Fibroblast of villous mesenchyme (primary cell): ENCODE measurements at places on chromosomes 12 and 14. TPM values are rescaled to one million over a fixed set of nuclear protein-coding genes. Genes with fewer than 3 reads are reported as not detected.

USP44 gene
- total RNA-seq = 3.9 and 5.2 TPM in 2 replicates

DNA sequence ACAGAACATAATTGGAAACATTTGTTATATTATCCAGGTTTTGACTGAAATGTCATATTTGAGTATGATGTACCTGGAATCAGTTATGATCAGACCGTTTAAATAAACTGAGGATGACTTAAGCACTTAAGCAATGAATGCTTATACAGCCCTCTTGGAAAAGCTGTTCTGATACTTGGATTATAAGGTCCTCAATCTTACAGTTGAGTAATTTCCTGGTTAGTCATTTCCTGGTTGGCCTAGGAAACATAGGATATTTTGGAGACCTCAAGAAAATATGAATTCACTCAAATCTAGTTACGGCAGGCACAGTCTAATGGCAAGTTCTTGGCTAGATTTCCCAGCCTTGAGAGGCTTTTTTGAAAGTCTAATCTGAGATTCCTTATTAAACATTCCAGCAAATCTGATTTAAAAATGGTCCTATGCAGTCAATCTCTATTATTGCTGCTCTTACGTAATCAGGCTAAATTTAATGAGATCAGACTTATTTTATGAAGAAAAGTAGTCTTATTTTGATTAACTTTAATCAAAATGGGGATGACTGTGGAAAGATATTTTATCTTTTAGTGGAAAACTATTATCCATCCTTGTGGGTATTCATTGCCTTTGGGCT, 447.2 kb downstream of the SNAPC1 start:
- peak; percentile 71 for DNase-seq

DNA sequence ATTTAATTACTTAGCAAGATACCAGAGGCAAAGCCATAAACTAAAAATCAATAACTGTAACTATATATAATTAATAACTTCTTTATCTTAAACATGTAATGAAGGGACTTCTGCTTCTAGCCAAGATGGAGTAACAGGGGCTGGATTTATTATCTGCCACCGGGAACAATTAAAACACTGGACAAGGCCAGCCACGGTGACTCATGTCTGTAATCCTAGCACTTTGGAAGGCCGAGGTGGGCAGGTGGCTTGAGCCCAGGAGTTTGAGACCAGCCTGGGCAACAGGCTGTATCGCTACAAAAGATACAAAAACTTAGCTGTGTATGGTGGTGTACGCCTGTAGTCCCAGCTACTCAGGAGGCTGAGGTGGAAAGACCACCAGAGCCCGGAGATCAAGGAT, 113.6 kb downstream of the TAOK3 start:
- DNase-seq = peak; percentile 19

DNA sequence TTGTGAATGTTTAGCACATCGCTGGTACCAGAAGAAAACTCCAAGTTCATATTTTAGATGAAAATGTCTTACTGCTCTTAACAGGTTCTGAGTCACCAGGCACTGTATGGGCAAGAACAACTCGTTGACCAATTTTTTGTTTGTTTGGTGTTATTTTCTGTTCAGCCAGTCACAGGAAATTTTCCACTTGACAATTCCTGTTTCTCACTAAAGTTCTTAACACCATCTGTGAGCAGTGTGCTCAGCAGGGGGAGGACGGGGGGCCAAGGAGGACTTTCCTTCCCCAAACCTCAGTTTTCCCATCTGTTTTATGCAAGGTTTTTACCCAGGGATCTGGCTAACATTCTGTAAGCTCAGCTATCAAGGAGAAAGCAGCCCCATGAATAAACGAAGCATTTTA, 3.0 kb downstream of the NUAK1 start:
- DNase-seq = peak; percentile 78

DNA sequence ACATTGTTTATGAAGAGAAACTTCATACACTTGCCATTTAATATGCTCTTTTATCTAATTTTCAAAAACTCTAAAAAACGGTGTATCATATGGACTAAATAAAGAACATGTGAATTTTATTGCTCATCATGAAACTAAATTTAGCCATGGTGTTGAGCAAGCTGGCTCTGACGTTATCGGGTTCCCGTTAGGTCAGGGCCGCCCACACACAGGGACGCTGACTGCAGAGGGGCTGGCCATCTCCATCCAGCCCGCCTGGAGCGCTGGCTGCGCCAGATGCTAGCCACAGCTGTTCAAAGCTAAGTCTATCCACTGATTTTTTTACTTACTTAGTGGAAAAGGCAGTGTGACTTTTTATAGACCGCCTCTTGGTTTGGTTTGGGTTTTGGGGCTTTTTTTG, 36.5 kb upstream of the DYNC1H1 start:
- peak; percentile 98 for DNase-seq

- DNase-seq = peak; percentile 61
Observed at GRCh38 chr12:7241404-7242005, 52.0 kb downstream of the PEX5 start.

DNA sequence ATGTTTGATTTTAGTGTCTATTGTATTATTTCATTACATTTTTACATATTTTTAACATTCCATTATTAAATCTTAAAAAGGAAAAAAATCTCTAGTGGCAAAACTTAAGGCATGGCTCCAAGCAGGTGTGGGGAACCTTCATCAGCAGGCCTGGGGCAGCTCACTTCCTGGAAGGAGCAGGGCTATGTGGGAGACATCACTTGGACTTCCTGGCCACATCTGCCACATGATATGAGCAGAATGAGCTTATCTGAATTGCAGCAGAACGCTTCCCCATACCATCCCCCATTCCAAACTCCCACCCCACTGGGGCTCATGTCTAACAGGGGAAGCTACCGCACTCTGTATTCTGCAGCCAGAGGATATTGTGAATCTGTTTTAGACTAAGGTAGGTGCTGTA, 35.0 kb upstream of the KCNA1 start:
- DNase-seq = no peak

POP5 gene
- total RNA-seq = 35.8 and 40.6 TPM in 2 replicates

DNA sequence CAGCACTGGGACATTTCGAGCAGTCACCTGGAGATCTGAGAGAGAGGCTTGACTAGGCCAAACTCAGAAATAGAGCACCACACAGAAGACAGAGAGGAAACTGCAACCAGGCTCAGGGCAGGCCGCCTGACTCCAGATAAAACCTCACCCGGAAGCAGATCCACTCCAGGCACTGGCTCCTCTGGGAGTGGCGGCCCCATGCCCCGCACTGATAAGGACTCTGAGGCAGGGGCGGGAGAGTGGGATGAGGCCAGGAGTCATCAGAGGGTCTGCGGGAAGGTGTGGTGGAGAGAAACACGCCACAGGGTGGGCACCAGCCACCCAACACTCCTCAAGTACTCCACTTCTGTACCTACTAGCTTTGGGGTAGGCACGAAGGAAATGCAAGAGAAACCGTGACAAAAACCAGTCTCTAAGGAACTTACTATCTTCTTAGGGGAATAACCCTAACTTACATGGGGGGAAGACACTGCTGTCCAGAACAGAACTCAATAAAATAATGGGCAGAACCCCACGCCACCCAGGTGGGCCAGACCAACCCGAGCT, 71.3 kb downstream of the CHGA start:
- DNase-seq = no peak

DNA sequence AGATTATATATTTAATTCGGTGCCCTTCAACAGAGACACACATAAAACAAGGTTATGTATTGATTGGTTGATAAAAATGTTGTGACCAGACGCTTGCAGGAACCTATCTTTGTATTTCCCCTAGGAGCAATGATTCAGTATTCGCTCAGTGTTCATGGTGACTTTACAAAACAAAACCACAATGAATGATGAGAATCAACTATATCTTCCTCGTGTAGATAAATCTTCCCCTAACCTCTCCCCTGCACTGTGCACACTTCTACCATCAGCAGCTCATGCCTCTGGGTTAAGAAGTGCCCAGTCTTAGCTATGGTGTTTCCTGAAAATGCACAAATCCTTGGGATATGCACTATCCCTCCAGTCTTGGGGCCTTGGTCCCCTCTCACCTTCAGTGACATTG, 16.3 kb downstream of the RIN3 start:
- no peak for DNase-seq

DNA sequence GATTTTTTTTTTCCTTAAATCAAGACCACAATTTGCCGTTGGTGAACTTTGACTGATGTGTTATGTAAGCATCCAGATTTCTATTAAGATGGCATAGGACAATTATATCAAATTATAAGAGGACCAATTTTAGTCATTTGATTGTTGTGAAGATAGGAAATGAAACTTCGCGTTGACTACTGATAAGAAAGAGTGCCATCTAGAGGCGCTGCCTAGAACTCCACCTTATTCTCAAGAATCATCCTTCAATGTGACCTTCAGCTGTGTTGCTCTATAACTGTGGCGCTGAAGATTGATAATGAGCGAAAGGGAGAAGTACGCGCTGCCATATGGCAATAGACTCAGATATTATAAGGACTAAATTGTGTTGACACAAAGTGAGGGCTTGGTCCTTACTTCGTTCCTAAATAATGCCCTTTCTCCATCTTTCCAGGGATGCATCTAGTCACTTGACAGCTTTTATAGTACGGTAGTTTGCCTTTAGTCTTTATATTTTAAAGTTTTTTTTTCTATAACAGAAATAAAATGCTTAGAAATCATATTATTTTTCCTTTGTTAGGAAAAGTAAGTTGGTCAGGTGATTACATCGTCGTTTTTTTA, 350.8 kb upstream of the STXBP6 start:
- peak; percentile 32 for DNase-seq

GRCh38 chr14:63006531-63006930, 38.7 kb downstream of the KCNH5 start:
- DNase-seq = no peak

GRCh38 chr12:15756822-15757221, 32.4 kb downstream of the EPS8 start:
- DNase-seq = peak; percentile 34

GRCh38 chr12:107442326-107442987, 243.1 kb upstream of the PWP1 start:
- peak; percentile 11 for DNase-seq

DNA sequence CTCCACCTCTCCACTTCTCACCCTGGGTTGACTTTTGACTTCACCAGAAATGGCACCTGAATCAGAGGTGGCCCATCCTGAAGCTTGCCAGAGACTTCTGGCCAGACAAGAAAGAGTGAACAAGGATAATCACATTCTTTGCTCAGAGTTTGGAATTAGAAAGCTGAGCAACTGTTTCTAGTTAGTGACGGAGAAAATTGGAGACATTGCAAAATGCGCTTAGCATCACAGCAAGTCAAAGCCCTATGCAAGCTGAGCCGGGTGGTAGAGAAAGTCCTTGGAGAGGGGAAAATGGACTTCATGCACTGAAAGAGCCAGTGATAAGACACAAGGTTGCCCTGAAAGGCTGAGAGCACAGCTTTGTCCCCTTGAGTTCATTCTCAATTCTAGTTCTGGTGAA, 161.8 kb downstream of the PAH start:
- DNase-seq = no peak

TAS2R7 gene
- total RNA-seq = 0.32 TPM in 1 of 2 replicates, not detected in the other

SRRM4 gene
- total RNA-seq = not detected in 2 replicates

DNA sequence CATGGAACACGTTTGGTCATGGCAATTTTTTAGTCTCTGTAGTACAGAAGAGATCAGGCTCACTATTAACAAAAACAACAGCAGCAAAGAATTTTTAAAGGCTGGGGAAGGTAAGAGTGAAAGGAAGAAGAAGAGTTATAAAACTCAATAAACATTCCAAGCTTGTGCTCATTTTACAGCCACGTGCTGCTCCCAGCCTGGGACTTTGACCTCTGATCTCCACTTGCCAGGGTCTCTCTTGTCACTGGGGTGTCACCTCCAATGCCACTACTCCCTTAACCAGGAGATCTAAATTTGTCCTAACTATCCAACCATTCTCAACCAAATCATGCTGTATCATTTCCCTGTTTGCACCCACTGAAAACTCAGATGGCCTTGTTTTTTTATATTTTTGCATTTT, 605.1 kb downstream of the VRK1 start:
- no peak for DNase-seq

GRCh38 chr14:71175491-71175890, 268.2 kb downstream of the PCNX1 start:
- DNase-seq = no peak

FAM186B gene
- under 0.01 TPM in 2 replicates for total RNA-seq

TMEM179 gene
- total RNA-seq = under 0.01 TPM in 1 of 2 replicates, not detected in the other

GRCh38 chr12:3972576-3972975, 99.4 kb upstream of the PARP11 start:
- no peak for DNase-seq

HCAR1 gene
- total RNA-seq = 0.43 and 0.97 TPM in 2 replicates
